ENCODE measurements at places on chromosomes 13 and 19. TPM values are rescaled to one million over a fixed set of nuclear protein-coding genes. Genes with fewer than 3 reads are reported as not detected.

DNA sequence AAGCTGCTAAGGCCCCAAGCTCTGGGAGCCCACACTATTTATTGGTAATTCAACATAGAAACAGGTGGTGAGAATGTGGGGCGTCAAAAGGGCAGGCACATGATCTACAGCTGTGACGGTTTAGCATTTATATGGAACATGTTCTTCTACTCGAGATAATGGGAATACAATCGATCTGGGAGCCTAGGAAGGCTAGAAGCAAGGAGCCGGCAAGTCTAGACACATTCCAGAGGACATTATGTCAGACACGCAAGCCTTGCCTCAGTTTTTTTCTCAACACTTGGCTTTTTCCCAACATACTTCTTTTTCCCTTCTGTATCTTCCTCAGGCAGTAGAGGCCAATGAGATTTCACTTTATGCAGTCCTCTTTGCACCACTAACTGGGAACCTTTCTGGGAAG lies 315.7 kb upstream of the SLITRK5 start:
- DNase-seq: no peak

Gene TMEM59L
- 2.8 TPM for total RNA-seq

Gene CEACAM20
- total RNA-seq: not detected

Gene ZNF850
- total RNA-seq: 5.2 TPM

All from posterior vena cava (tissue), 2 donors.